Esophagus squamous epithelium (tissue), 5 donors: ENCODE measurements at places on chromosomes 4 and X. TPM values are rescaled to one million over a fixed set of nuclear protein-coding genes. Genes with fewer than 3 reads are reported as not detected.
A peak's percentile ranks its signal among the peaks of the same experiment; 100 is the strongest.

DNA sequence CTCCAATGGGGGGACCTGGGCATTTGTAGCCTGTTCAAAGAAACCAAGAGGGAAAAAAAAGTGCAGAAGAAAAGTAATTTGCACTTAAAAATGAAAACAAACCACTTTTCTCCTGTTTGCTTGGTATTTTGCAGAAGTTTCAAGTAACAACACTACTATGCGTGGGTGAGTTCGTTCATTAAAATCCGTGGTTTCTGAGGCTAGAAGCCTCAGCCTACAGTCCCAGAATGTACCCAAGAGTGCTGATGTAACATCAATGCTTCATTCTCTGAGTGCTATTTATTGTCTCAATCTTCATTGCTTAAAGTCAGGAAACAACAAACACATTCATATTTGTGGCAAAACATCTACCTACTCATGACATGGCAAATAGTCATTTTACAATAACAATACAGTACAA is 29.2 kb downstream of the LGI2 start:
- peak overlapping the region; percentile 51 for H3K27ac ChIP-seq
- DNase-seq, result no peak
- no peak overlapping the region for H3K4me3 ChIP-seq
- no peaks in the 10 kb centered on the region for H3K36me3 ChIP-seq
- H3K27me3 ChIP-seq, result no peaks in the 10 kb centered on the region
- no peaks in the 10 kb centered on the region for H3K4me1 ChIP-seq

- H3K4me3 ChIP-seq, result no peak overlapping the region
- no peak overlapping the region for H3K27ac ChIP-seq
- no peaks in the 10 kb centered on the region for H3K27me3 ChIP-seq
- H3K36me3 ChIP-seq, result no peaks in the 10 kb centered on the region
Observed at GRCh38 chr4:155552180-155552579, 114.5 kb upstream of the GUCY1A1 start.

LEF1 gene
- total RNA-seq, result 11.4 TPM

RS1 gene
- total RNA-seq, result not detected

TENM3 gene
- 2.6 TPM for total RNA-seq
